ENCODE measurements at places on chromosomes 3 and 15.

DNA sequence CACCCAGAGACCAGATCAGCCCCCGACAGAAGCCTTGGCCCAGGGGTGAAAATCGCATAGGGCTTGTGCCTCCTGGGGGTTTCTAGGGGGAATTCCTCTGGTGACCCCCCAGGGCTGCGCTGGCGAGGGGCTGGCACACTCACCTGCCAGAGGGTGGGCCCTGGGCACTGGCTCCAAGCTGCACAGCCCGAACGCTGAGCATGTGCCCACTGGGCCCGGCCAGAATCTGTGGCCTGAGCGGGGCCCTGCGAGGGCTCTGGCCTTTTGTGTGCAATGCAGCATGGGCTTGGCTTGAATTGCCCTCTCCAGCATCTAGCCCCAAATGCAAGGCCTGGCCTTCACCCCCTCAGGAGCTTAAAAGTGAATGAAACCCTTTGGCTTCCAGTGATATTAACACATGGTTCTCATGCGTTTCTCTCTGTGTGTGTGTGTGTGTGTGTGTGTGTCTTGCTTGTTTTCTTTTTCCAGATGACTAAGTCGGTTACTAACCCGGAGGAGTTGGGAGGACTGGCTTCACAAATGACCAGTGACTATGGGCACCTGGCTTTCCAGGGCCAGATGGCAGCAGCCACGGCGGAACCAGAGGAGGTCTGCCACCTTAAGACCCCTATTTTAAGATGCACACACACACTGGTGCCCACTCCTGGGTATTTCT lies 259.1 kb upstream of the TPM1 start:
- DNase-seq = no peak

- peak; percentile 32 for DNase-seq
These were observed 33.7 kb downstream of the VIPR1 start for GRCh38 chr3:42535981-42536784.

DNA sequence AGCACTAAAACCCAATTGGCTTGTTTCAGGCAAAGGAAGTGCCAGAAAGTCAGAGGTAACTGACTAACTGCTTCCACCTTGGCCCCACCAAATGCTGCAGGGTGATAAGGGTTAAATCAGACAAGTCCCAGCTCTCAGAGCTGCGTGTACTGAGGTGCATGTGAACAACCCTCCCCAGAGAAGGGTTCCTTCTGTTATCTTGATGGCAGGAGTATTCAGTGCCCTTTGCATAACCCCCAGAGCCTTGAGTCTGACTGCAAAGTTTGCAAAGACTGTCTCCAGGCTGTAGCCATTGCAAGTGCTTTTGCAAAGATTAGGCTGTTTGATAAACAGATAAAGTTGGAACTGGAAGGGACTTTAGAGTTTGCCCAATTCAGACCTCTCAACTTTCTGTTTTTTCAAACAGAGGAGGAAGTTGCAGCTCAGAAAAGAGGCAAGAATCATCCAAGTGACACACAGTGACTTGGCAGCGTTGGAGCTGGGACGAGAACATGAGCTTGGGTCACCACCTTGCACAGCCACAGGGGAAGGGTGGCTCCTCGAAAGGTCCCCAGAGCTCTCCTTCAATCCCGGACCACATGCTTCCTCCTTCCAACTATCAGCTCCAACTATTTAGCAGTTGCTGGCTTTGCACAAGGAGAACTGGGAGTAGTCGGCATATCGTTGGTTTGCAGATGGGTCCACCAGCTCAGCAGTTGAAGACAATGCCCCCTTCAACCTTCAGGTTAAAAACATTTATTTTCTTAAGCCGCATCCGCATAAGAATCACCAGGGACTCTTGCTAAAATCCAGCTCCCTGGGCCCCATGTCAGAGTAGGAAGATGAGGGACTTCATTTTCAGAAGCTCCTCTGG lies 224.8 kb upstream of the HES1 start:
- no peak for DNase-seq

- DNase-seq = no peak
These were observed 37.6 kb downstream of the WNT5A start for GRCh38 chr3:55449527-55449926.

DNA sequence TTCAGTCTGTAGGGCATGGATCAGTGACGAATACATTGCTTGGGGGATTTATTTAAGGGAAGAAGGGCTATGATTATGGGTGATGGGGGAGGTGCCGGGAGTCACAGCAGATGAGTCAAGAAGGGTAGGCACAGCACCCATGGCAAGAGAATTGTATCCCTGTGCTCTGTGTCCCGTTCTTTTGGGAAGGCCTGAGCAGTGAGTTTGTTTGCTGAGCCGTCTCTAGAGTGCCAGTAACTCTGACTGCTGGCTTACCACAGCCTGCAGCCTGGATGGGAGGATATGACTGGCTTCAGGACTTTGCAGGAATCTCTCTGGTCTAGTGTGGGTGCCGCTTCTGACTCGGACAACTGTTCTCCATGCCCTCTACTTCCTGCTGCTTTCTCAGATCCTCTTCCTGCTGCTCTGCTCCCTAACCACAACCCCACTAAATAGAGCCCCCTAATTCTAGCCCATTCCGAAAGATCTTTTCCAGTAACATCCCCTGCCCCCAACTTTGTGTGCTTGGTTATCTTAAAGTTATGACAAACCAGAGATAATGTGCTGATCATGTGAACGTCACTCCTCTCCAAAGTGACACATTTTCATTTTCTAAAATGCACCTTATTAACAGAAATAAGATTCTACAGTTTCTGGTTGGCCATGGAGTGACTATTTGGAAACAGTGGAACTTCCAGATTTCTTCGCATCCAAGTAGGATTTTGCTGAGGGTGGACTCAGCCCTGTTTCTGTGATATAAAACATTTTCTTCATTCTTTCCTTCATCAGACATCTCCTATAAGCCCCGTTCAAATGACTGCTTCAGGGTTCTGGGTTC lies 239.0 kb downstream of the SLCO3A1 start:
- no peak for DNase-seq

GRCh38 chr15:69990566-69991421 lies 106.9 kb downstream of the TLE3 start:
- DNase-seq = no peak

DNA sequence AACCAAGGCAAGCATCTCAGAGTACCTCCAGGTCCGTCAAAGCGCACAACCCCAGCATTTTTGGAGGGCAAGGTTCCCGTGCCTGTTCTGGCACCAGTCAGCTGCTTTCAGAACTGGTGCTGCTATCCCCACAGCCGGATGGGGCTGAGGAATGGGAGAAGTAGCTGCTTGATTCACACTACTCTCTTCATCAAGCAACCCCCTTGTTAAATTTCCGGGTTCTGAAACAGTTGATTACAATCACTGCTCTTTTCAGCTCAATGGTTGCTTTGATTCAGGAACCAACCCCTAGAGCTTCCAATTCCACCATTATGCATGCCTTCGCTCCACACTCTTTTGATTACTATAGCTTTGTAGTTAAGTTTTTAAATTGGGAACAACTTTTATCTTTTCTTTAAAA lies 12.3 kb upstream of the UBA7 start:
- DNase-seq = no peak
